Stimulated activated CD8-positive, alpha-beta memory T cell treated with anti-CD3 and anti-CD28 coated beads, Interleukin-2, amount 100 ng/mL, for 1 hour (primary cell): ENCODE measurements at places on chromosomes 3 and 15.
A peak's percentile ranks its signal among the peaks of the same experiment; 100 is the strongest.

DNA sequence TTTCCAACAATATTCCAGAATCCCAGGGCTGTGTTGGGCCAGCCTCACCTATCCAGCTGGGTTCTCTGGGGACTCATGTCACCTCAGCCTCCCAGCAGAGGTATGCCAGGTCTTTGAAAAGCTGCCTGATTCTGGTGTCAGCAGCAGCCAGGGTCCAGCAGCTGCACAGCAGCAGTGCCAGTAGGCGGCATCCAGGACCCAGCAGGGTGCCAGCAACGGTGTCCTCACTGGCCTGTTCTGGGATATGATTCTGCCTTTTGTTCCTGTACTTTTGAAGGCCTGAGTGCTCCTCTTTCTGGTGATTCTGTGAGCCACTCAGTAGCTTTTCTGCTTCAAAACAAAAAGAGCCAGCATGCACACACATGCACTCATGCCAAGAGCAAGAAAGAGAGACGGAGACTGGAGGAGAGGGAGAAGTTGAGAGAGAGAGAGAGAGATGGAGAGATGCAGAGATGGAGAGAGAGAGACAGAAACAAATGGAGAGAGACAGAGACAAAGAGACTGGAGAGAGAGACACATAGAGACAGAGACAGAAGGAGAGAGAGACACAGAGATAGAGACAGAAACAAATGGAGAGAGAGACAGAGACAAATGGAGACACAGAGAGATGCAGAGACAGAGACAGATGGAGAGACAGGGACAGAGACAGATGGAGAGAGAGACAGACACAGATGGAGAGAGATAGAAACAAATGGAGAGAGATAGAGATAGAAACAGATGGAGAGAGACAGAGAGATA is 205.7 kb downstream of the UACA start:
- DNase-seq: no peak

- DNase-seq: no peak
These were observed 309.6 kb downstream of the PYDC2 start for GRCh38 chr3:191770541-191770940.

- DNase-seq: no peak
These were observed 28.7 kb upstream of the PIGZ start for GRCh38 chr3:196997311-196997710.

DNA sequence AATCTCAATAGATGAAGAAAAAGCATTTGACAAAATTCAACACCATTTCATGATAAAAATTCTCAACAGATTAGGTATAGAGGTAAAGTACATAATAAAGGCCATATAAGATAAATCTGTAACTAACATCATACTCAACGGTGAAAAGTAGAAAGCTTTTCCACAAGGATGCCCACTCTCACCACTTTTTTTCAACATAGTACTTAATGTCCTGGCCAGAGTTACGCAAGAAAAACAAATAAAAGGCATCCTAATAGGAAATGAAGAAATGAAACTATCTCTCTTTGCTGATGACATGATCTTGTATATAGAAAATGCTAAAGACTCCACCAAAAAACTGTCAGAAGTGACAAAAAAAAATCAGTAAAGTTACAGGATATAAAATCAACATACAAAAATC is 33.0 kb downstream of the THBS1 start:
- DNase-seq: no peak

DNA sequence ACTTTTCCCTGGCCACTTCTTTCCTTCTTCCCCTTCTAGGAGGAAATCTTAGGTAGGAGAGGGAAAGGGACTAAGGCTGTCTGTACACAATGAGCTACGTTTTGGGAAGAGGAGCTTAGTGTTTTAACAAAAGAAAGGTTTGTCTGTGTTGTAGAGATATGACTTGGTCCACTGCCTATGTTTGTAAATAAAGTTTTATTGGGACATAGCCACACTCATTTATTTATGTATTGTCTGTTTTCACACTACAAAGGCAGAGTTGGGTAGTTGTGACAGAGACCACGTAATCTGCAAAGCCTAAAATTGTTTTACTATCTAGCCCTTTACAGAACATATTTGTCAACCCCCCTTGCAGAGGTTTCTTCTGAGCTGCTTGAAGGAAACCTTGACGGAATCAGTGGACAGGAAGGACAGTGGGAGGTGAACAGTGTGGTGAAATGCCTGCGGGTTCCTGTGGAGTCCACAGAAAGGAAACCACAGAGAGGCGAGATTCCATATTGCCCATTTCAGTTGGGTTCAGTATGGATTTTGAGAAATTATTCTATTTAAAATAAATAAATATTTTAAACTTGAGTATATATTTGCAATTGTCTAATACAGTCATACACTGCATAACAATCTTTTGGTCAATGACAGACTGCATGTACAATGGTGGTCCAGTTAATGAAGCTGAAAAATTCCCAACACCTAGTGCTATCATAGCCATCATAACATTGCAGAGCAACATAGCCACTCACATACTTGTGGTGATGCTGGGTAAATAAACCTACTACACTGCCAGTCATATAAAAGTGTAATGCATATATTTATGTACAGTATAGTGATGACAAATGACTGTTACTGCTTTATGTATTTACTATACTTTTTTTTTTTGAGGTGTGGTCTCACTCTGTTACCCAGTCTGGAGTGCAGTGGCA is 157.9 kb upstream of the NUDT16 start:
- no peak for DNase-seq

- no peak for DNase-seq
These were observed 19.5 kb downstream of the SIDT1 start for GRCh38 chr3:113551820-113552219.

DNA sequence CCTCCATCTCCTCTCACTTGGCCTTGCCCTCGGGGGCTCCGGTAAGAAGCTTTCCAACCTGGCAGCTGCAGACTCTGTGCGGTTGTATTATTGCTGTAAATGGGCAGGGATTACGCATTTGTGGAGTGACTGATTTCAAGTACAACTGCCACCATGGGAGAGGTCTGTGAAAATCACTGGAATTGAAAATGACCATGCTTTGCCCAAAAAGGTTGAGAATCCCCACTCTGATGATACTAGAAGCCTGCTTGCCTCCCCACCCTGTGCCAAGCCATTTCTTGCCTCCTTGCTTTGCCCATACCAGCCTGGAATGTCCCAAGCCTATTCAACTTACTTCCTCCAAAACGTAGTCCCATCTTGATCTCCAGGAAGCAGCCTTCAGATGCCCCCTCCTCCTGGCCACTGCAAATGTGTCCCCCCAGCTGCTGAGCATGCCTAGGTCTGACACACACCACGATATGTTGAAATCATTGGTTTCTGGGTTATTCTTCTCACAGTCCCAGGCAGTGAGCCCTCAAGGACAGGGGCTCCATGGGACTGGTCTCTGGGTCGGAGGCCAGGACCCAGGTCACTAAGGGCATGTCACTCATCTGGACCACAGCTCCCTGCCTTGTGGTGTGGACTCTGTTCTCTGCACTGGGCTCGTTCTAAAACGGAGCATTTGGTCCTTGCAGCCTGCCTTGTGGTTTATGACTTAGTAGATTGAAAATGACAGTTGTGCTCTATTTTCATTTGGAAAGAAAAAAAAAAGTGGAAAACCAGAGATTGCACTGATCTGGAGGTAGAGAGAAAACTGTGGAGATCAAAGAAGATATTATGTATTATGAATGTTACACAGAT is 42.9 kb downstream of the SMAD3 start:
- DNase-seq: no peak

GRCh38 chr3:25427155-25427554 is 908 bp upstream of the RARB start:
- DNase-seq: no peak

- DNase-seq: no peak
These were observed 72.4 kb downstream of the TBL1XR1 start for GRCh38 chr3:177124882-177125281.

DNA sequence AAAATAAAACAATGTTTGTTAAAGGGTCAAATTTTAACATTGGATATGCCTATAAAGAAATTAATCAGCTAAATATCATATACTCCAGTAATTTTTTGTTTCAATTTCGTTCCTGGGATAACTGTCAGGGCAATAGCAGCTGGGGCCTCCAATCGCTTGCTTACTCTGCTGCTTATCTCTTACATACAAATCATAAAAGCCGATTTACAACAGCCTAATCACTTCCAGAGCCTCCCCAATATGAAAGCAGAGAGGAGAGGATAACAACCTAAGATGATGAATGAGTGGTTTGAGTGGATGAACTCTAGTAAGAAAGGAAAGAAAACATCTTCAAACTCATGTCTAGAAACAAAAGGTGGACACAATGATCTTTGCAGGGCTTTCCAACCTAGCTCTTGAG is 80.7 kb upstream of the PSMD6 start:
- DNase-seq: no peak

DNA sequence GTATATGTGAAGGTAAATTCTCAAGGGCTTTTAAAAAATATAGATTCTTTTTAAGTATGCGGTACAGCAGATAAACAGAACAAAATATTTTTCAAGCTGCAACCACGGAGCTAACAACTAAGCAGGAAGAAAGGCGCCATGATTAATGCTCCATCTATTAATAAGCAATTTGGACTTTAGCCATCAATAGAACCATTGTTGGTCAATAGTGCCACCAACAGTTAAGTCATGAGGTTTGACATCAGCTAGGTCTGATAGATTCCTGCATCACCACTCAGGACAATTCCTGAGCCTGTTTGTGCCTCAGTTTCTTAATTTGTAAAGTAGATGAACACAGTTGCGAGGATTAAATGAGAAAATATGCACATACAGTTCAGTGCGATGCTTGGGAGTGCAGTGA is 65.1 kb upstream of the FAM3D start:
- no peak for DNase-seq

DNA sequence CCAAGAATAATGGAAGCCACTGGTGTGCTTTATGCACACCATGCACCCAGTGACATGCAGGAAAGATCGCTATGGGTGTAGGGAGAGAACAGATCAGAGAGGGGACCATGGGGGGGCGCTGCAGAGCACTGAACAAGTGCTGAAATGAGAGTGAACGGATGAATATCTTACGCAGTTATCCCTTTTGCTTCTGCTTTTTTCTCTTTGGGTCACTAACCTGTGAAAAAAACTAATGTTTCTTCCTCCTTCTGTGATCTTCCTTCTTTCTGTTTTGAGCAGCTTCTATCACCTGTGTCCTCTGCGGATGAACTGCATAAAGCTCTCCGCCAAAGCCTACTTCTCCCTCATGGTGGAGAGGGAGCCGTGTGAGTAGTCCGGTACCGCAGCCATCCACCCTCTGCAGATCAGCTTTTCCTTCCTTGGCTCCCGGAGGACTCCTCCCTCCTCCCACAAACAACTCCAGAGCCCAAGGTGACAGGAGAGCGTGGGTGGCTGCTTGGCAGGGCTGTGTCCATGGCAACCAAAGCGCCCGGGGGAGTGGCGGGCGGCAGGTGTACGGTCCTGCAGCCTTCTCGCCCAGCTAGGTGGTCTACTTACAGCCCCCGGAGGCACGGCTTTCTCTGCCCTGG is 106.2 kb downstream of the DGKG start:
- DNase-seq: no peak

- DNase-seq: no peak
These were observed 43.9 kb downstream of the PPCDC start for GRCh38 chr15:75067123-75067830.

DNA sequence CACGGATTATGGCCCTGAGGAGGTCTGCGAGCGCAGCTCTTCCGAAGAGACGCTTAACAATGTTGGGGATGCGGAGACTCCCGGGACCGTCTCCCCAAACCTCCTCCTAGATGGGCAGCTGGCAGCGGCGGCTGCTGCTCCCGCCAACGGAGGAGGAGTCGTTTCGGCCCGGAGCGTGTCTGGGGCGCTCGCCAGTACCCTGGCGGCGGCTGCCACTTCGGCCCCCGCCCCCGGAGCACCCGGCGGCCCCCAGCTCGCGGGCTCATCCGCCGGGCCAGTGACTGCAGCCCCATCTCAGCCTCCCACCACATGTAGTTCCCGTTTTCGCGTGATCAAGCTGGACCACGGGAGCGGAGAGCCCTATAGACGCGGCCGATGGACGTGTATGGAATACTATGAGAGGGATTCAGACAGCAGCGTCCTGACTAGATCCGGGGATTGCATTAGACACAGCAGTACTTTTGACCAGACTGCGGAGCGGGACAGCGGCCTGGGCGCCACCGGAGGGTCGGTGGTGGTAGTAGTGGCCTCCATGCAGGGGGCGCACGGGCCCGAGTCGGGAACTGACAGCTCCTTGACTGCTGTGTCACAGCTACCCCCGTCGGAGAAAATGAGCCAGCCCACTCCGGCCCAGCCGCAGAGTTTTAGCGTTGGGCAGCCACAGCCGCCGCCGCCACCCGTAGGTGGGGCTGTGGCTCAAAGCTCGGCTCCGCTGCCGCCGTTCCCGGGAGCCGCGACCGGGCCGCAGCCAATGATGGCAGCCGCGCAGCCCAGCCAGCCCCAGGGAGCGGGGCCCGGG is 1.6 kb downstream of the TSC22D2 start:
- DNase-seq: peak; percentile 39

DNA sequence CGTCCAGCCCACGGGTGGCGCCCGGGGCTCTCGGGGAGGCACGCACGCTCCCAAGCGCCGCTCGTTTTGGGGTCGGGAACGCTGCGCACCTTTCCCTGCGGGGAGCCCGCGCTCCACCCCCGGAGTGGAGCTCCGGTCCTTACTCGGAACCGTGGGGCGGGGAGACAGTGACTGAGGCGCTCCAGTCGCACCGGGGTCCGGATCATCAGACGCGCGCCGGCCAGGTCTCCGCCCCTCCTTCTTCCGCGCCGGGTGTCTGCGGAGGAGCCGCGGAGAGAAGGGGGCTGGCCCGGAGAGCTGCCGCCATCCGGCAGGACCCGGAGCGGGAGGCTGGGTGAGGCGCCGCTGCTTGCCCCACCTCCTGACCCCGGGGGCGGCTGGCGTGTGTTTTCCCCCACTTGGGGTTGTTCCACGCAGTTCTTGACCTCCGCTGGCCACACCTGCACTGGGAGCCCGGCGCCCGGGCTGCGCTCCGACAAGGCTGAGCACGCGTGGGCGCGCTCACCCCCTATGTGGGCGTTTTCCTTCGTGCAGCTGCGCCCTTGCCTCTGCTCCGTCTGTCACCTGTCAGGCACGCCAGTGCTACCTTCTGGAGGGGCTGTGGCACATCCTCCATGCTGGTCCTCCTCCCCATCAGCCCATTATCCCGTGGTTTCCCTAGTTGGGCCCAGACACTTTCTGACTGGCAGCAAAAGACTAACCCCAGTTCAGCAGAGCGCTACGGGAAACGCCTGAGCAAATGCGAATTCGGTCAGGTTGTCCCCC is at the start of gene MCF2L2:
MCF2L2 (minus strand) TSS at position 173 of the 765 bp plus-strand sequence. CDS start 642 bp downstream, outside the sequence.
- peak; percentile 48 for DNase-seq

- DNase-seq: no peak
These were observed 5.3 kb downstream of the CASR start for GRCh38 chr3:122188737-122189136.

DNA sequence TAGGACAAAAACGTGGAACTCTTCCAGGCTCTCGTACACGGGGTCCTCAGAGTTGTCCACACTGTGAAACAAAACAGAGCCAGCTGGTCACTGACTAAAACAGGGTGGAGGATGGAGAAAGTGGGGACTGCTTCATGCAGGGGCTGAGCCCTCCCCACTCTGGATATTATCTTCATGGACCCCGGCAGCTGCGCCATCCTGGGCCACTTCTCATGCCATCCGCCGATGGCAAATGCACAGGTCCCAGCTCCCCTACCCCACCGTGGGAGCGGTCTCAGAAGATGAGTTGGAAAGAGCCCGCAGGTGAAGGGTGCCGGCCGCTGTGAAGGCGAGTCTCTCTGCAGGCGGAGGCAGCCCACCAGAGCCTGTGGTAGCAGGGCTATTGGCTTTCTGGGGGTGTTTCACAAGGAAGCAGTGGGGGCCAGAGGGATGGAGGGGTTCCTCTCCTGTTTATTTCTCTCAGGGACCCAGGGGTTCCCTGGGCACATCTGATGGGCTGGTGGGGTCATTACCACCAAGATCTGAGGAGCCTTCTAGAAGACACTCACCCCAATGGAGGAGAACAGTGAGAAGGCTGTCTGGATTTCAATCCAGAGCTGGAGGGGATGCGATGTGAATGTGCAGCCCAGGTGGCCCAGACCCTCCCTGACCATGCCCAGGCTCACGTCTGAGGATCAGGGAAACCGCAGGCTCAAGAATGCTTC is 177.3 kb downstream of the KLF13 start:
- DNase-seq: no peak
